ENCODE measurements at places on chromosomes 11 and 22. TPM values are rescaled to one million over a fixed set of nuclear protein-coding genes. Genes with fewer than 3 reads are reported as not detected.
A peak's percentile ranks its signal among the peaks of the same experiment; 100 is the strongest.

- no peaks in the 10 kb centered on the region for H3K36me3 ChIP-seq
- H3K27ac ChIP-seq = no peak overlapping the region
These were observed 34.6 kb downstream of the LGR4 start for GRCh38 chr11:27437829-27438594.

DNA sequence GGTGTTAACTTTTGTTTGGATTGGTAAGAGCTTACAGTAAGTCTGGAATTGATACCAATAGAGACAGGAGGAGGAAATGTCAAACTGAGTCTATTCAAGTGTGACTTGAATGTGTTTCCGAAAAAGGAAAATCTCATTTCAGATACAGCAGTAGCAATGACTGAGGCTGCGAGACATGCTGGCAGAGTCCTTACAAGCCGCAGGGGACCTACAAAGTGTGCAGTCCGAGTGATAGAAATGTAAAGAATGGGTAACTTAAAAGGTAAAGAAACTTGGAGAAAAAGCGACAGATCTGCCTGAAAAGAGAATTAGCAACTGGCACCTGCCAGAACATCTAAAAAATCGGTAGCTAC lies 444 bp downstream of the CWF19L2 start:
- no peaks in the 10 kb centered on the region for H3K27me3 ChIP-seq
- H3K27ac ChIP-seq = peak overlapping the region; percentile 76
- peaks cover 14% of the 10 kb centered on the region for H3K4me1 ChIP-seq

OR51E2 gene
- total RNA-seq = not detected

GRCh38 chr11:6111673-6112072 lies 4.2 kb downstream of the OR56B4 start:
- DNase-seq = no peak
- H3K4me3 ChIP-seq = no peak overlapping the region
- no peaks in the 10 kb centered on the region for H3K36me3 ChIP-seq
- H3K27me3 ChIP-seq = no peaks in the 10 kb centered on the region

- no peaks in the 10 kb centered on the region for H3K36me3 ChIP-seq
- no peaks in the 10 kb centered on the region for H3K27me3 ChIP-seq
- peak overlapping the region; percentile 66 for H3K27ac ChIP-seq
- H3K4me1 ChIP-seq = peaks cover 24% of the 10 kb centered on the region
These were observed 9.1 kb downstream of the DCHS1 start for GRCh38 chr11:6646576-6646917.

ASRGL1 gene
- 54.8 TPM for total RNA-seq

GRCh38 chr11:95931916-95932315 lies 8.0 kb upstream of the MTMR2 start:
- no peaks in the 10 kb centered on the region for H3K36me3 ChIP-seq
- no peak for DNase-seq
- no peak overlapping the region for H3K27ac ChIP-seq
- H3K4me3 ChIP-seq = no peak overlapping the region
- H3K27me3 ChIP-seq = no peaks in the 10 kb centered on the region

GRCh38 chr11:61377461-61378160 lies 14.8 kb upstream of the TMEM216 start:
- H3K4me3 ChIP-seq = no peak overlapping the region
- no peaks in the 10 kb centered on the region for H3K27me3 ChIP-seq
- peaks cover 10% of the 10 kb centered on the region for H3K36me3 ChIP-seq
- DNase-seq = no peak
- peak overlapping the region; percentile 24 for H3K27ac ChIP-seq

GVQW3 gene
- total RNA-seq = 2.0 TPM

GRCh38 chr11:128830290-128831173 lies 36.6 kb downstream of the KCNJ1 start:
- no peak for DNase-seq
- no peaks in the 10 kb centered on the region for H3K27me3 ChIP-seq
- peak overlapping the region; percentile 31 for H3K4me3 ChIP-seq
- peaks cover 16% of the 10 kb centered on the region for H3K4me1 ChIP-seq
- H3K27ac ChIP-seq = peak overlapping the region; percentile 24
- H3K36me3 ChIP-seq = no peaks in the 10 kb centered on the region

- no peak for DNase-seq
- H3K27me3 ChIP-seq = no peaks in the 10 kb centered on the region
- H3K36me3 ChIP-seq = no peaks in the 10 kb centered on the region
- H3K27ac ChIP-seq = no peak overlapping the region
- no peaks in the 10 kb centered on the region for H3K4me1 ChIP-seq
These were observed 78.4 kb downstream of the MUC15 start for GRCh38 chr11:26493616-26494015.

DNA sequence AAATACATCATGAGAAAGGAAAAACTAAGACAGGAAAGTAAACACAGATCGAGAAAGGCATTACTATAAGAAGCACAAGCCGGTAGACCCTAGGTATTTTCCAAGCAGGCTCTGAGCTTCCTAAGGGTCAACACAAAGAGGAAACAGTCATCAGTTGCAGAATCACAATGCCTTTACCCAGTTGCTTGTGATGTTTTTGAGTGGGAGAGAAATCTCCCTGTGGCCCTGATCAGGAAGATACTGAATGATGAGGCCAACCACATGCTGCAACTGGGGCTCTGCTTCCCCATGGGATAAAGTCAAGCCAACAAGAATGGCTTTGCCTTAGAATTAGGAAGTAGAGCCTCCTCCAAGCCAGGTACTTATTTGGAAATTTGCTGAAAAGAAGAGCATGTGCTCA lies 132.6 kb downstream of the MICAL2 start:
- H3K4me3 ChIP-seq = no peak overlapping the region
- peaks cover 23% of the 10 kb centered on the region for H3K36me3 ChIP-seq
- DNase-seq = no peak
- H3K27me3 ChIP-seq = no peaks in the 10 kb centered on the region
